ENCODE measurements at places on chromosomes 16 and 17.

DNA sequence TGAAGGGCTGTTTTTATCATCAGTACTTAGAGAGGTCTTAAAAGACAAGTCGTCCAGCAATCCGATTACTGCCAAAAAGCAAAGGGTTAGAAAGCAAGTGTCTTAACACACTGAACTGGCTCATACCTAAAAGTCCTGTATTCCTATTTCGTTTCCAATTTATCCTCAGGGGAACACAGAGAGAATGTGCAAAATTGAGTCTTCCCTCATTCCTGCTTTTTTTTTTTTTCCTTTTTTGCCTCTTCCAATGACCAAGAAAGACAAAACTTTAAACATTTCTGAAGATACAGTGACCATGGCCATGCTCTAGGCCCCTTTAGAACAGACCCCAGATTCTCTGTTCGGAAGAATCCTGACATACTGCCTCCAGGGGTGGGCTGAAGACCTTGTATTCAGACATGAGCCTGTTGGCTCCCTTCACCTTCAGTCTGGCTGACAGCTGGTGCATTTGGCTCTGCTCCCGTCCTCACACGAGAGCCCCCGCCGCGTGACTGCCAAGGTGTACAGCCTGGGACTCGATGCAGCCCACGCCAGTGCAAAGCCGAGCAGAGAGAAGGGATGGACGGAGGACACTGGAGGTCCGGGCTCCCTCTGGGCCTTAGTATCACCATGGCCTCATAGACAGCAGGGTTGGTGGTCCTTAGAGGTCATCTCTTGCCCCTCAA lies 47.0 kb downstream of the COTL1 start:
- no peak for DNase-seq

DNA sequence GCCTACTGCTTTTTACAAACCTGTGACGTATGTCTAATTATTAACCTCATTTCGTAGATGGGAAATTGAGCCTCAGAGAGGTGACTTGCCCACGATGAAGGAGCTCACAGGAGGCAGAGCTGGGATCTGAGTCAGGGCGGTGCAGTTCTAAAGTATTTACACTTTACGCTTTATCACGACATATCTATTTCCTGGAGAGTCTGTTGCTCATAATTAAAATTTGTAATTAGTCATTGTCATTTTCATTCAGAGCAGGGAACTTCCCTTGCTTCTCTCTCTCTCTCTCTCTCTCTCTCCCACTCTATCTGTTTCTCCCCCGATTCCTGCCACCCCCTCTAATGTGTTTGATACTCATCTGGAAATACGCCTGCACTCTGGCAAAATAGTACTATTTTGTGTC lies 5.9 kb downstream of the SLC5A11 start:
- DNase-seq, result no peak

- no peak for DNase-seq
Measured at GRCh38 chr17:73545109-73546032, 98.9 kb downstream of the SDK2 start.

- DNase-seq, result no peak
Measured at GRCh38 chr17:45135978-45136791, 698 bp downstream of the ACBD4 start.

GRCh38 chr16:66949472-66949871 lies 11.6 kb upstream of the CES3 start:
- no peak for DNase-seq

- no peak for DNase-seq
Measured at GRCh38 chr16:88468275-88469129, 15.4 kb downstream of the ZFPM1 start.

- DNase-seq, result no peak
Measured at GRCh38 chr17:31321481-31321880, at the start of gene EVI2A. Gene EVI2A, minus strand, starts transcription at chr17:31321622. Its CDS starts 2,609 bp downstream, at chr17:31319013.

- no peak for DNase-seq
Measured at GRCh38 chr16:67246756-67247191, 507 bp downstream of the FHOD1 start.

DNA sequence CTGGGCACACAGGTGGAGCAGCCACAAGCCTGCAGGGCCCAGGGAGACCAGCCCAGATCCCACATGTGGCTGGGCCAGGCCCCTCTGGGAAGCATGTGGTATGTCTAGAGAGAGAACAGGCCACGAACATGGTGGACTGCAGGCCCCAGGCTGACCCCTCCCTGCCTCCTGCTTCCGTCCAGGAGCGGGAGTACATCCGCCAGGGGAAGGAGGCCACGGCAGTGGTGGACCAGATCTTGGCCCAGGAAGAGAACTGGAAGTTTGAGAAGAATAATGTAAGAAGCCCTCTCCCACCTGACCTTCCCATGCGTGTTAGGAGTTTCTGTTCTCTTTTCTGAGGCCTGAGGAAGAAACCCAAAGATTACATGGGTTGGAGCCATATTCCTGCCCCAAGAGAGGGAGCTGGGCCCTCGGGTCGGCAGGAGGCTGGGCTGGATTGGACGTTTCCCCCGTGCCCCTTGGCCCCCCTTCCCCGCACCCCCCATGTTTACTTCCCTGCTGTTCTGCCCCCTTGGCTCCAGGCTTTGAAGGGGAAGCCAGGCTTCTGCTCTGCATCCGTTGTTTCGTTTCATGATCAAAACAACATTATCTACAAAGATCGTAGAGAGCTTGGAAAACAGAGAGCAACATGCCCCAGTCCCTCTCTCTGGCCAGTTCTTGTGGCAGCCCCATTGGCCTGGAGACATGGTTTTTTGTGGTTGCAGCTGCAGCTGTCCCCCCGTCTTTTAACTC lies 5.7 kb upstream of the TCAP start:
- DNase-seq, result no peak

DNA sequence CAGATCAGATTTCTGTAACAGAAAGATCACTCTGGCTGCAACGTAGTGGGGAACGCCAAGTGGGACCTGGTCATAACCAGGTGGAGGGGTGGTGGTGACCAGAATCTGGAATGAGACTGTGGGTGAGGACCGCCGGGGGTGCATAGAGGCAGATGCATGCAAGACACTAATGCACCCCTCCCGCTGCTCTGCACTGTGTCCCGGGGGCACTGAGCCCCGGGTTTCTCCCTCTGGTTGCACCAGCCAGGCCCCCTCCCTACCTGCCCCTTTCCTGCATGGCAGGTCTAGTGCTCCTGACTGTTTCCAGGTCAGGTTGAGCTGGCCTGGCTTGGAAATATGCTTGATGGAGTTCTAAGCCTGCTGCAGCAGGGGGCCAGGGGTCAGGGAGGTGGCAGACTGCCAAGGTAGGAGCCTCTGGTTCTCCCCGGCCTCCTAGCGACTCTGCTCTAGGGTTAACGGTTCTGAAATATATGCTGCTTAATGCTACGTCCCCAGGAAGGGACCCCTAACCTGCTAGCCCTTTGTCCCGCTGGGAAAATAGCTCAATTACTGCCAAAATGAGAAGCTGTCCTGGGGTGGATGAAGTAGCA lies 94.3 kb downstream of the SDK2 start:
- DNase-seq, result no peak

DNA sequence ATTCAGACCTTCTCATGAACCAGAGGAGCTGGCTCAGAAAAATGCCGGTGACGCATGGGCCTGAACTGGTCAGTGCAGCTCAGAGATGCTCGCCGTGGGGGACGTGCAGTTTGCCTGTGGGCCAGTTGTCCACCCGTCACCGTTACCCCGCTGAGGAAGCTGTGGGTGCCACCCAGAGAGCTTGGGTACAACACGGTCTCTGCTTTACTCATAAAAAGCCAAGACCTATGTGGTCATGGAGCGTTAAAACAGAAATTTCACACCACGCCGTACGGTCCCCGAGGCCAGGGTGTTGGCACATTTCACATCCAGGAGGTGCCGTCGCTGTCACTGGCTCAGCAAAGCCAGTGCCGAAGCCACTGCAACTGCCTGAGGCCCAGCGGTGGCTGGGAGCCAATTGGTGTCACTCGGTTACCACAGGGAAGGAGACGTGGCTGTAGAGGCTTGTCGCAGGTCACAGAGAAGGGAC lies 120.9 kb downstream of the METRNL start:
- DNase-seq, result no peak

DNA sequence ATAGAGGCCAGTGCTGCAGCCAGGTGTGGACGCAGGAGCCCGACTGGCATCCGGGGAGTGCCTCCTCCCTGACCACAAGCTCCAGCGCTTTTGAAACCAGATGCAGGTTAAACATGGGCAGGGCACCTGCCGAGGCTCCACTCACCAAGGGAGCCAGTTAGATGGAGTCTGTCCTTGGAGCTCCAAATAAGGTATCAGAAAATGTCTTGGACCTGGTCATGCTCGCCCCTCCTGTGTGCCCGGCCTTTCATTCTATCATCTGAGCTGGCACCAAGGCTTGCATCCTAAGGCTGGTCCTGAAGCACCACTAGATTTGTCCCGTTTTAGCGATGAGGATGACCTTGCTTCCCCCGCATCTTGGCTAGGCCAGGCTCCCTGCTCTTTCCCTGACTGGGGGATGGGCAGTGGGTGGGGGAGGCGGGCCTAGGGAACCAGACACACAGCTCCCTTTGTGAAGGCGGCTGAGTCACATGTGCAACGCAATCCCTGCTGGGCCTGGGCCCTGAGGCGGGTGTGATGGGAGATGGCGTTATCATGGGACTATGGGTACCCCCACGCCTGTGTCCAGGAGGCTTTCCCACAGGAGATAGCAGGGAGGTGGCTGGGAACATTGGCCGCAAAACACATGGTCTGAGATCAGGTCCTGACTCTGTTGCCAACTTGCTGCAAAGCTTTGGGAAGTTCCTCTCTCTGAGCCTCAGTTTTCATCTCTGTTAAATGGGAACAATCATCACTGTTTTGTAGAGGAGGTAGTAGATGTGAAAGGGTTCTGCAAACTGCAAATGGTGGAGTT lies 5.0 kb upstream of the ADGRG1 start:
- no peak for DNase-seq

DNA sequence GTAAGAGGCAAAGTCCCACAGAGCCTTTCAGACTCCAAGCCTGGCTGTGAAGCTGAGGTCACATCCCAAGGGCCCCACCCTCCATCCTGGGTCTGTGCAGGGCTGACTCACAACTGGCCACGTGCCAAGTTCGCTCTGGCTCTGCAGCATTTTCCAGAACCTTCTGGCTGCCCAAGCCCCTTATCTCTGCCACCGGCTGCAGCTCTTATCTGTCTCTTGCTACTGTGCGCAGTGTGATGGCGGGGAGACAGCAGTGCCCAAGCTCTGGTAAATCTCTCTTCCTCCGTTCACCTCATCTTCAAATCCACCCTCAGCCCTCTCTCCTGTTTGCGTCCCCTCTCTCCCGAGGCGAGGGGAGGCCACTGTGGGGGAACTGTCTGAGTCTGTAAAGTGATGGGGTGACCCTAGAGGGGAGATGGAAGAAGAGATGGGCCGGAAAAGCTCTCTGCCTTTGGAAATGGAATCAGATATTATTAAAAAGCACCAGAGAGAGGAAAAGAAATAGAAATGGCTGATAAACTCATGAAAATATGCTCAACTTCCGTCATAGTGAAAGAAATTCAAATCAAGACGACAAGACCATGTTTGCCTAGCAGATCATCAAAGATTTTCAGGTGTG lies 162.7 kb upstream of the CDC42EP4 start:
- no peak for DNase-seq

- DNase-seq, result no peak
Measured at GRCh38 chr17:21049457-21049856, 6.6 kb upstream of the USP22 start.

DNA sequence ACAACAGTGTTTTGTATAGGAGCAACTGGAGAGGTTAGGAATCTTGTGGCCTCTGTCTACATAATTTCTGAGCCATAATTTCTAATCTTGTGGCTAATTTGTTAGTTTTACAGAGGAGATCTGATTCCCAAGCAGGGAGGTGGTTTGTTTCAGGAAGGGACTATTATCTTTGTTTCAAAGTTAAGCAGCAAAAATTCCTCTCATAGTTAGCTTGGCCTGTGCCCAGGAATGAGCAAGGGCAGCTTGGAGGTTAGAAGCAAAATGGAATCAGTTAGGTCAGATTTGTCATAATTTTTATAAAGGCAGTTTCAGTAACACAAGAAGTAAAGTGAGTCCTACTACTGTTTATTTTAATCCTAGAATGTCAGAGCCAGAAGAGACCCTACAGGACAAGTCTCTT lies 2.0 kb upstream of the RDM1 start:
- no peak for DNase-seq

- DNase-seq, result no peak
Measured at GRCh38 chr16:56405977-56406672, 19.2 kb downstream of the AMFR start.

GRCh38 chr17:6046931-6047330 lies 23.2 kb upstream of the WSCD1 start:
- DNase-seq, result no peak

DNA sequence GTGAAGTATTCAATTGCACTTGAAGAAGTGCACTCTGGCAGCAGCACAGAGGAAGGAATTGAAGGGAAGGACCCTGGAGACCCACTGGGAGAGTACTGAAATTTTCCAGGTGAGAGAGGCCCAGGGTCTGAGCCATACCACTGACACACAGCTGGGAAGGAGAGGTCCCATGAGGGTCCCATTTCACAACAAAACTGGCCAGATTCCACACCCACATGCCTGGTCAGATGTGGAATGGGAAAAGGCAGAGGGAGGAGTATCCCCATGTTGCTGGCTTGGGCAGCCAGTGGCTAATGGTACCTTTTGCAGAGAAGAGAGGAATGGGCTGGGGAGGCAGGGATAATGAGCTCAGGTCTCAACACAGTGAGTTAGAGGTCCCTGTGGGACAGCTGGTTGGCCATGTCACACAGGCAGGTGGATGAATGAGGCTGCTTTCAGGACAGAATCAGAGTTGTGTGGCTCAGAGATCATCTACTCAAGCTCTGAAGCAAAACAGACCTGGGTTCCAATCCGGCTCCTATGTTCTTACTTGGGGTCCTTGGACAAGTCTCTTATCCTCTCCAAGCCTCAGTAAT lies 26.2 kb upstream of the NGFR start:
- no peak for DNase-seq

- DNase-seq, result no peak
Measured at GRCh38 chr17:29612404-29613280, 10.1 kb downstream of the CORO6 start.

- DNase-seq, result no peak
Measured at GRCh38 chr17:2885733-2886132, 89.5 kb downstream of the RAP1GAP2 start.

DNA sequence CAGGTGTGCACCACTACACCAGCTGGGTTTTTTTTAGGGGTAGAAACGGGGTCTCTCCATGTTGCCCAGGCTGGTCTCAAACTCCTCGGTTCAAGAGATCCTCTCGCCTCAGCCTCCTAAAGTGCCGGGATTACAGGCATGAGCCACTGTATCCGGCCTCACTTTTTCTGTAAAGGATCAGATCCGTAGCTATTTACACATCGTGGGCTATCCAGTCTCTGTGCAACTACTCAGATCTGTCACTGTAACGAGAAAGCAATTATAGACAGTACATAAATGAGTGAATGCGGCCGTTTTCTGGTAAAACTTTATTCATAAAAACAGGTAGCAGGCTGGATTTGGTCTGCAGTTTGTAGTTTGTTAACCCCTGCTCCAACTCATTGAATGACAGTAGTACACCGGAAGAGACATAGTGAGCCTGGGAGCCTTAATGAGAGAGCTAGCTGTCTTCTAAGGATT lies 44.5 kb downstream of the VMP1 start:
- DNase-seq, result no peak

GRCh38 chr17:80759377-80759673 lies 214.7 kb downstream of the RPTOR start:
- DNase-seq, result no peak

DNA sequence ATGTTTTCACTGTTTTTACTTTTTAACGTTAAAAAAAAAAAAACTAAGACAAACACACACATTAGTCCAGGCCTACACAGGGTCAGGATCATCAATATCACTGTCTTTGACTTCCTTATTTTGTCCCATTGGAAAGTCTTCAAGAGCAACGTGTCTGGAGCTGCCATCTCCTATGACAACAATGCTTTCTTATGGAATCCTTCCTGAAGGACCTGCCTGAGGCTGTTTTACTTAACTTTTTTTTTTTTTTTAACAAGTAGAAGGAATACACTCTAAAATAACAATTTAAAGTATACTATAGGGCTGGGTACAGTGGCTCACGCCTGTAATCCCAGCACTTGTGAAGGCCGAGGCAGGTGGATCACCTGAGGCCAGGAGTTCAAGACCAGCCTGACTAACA lies 71.8 kb upstream of the BCAR1 start:
- DNase-seq, result no peak

Measured in renal cortex interstitium (tissue), 15 donors.